ENCODE measurements at places on chromosomes 7 and 10. TPM values are rescaled to one million over a fixed set of nuclear protein-coding genes. Genes with fewer than 3 reads are reported as not detected.

GRCh38 chr7:91520645-91521044 lies 256.4 kb downstream of the FZD1 start:
- DNase-seq = no peak

GRCh38 chr7:42527004-42527403 lies 290.0 kb upstream of the GLI3 start:
- no peak for DNase-seq

GRCh38 chr10:62634576-62634975 lies 169.9 kb upstream of the ADO start:
- no peak for DNase-seq

DNA sequence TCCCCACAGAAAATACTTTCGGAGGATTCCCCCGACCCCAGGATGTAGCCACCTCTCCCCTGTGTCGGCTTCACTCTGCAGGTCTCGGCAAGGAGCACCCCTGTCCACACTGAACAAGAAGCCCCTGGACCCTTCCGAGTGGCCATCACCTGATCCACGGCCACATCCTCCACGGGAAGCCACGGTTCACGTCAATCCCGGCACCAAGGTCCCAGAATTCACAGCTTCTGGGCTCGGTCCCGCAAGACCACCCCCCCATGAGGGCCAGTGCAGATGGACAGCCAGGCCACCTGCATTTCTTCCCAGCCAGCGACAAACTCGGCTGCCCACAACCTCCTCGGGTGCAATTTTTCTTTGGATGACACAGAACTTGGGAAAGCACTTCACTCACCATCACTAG lies 199.6 kb downstream of the PTPRN2 start:
- DNase-seq = no peak

GRCh38 chr7:16918288-16918895 lies 36.6 kb upstream of the AGR3 start:
- peak; percentile 52 for DNase-seq

- no peak for DNase-seq
Observed at GRCh38 chr10:12405342-12406320, 56.3 kb downstream of the CAMK1D start.

The ZNF853 gene
- total RNA-seq = 4.6 TPM
